BJ (cell line): ENCODE measurements at places on chromosomes 7 and 10. TPM values are rescaled to one million over a fixed set of nuclear protein-coding genes. Genes with fewer than 3 reads are reported as not detected.

The HOXA11 gene
- 27.7 and 34.0 TPM in 2 replicates for polyA plus RNA-seq

The LIPN gene
- not detected in 2 replicates for polyA plus RNA-seq

The NPC1L1 gene
- polyA plus RNA-seq: not detected in 2 replicates

The SNX13 gene
- 7.7 and 17.1 TPM in 2 replicates for polyA plus RNA-seq

The CTBP2 gene
- polyA plus RNA-seq: 49.3 and 72.9 TPM in 2 replicates

GRCh38 chr10:128867819-128868218, 599.2 kb upstream of the MGMT start:
- no peak for DNase-seq

- DNase-seq: no peak
Observed at GRCh38 chr10:77493851-77494261, 143.8 kb downstream of the KCNMA1 start.

- DNase-seq: no peak
Observed at GRCh38 chr7:101233907-101234547, 3.6 kb downstream of the CLDN15 start.

DNA sequence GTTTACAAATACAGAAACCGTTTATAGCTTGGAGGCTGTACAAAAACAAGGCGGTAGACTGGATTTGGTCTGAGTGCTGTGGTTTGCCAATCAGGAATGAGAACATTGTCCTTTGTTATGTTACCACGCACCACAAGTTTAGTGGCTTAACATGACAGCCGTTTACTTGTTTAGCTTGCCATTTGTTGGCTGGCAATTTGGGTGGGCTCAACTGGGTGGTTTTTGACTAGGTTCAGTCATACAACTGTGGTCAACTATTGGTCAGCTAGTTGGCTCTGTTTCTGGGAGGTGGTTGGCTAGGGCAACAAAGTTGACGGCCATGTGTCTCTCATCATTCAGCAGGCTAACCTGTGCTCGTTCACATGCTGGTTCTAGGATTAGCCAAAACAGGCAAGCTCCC, 60.1 kb upstream of the SP8 start:
- DNase-seq: no peak

DNA sequence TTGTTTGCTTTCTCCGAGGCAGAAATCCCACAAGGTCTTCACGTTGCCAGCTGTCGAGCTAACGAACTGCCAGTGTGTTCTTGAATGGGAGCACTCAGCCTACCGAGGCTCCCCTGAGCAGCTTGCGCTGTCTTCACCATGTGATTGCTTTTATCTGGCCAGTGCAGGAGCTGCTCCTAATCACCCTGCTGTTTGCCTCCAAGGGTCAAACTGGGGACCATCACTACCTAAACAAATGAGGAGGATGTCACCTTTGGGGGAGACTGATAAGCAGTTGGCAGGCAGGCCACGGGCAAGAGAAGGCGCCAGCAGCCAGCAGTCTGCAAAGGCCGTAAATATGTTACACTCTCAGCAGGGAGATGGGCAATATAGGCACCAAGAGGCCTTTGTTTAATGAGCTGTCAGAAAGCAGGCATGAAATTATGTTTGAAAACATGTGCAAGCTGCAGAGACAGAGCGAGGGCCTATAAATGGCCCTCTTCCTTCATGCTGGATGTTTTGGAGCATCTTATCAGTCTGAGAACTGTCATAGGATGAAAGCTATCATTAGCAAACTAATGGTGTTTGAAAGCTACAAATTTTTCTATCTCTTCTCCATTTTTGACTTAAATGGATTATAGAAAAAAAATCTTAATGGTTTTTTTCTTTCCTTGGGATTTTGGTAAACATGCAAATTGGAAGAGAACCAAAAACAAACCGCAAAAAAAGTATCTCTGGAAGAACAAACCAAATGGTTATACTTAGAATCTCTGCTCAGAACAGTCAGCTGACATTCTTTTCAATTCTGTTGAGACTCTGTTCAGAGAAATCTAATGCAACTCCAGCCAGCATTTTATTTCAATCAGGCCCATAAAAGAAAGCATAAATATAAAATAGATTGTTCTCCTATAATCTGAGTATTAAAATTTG, 267.3 kb upstream of the NPVF start:
- no peak for DNase-seq

DNA sequence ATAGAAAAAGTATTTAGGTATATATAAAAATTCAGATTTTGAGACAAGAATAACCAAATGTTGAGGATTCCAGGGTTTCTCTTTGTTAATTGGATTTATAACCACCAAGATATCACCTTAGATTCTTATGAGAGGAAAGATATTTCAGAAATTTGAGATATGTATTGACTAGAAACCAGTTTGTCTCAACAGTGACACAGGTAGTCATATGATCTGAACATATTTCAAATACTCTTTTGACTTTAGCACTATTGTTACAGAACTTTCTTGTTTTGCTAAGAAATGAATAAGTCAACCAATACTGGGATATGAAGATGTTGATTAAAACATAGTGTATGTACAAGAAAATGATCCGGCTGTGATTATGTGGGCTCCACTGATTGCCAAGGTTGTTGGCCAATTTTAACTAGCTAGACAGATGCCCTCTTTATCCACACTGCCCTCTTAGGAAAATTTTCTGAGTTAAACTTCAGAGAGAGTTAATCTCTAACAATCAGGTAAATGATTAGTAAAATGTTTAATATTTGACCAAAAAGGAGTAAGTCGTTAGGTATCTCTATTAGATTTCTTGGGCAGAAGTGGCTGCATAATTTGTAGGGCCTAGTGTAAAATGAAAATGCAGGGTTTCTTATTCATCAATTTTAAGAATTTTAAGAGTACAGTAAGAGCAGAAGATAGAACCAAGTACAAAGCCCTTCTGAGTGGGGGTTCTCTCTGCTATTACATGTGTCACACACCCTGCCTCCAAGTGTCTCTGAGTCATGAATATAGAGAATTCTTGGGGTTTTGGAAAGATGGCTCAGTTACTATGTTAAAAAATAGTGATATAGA, 376.0 kb downstream of the TFEC start:
- DNase-seq: no peak

GRCh38 chr7:4406288-4407058, 275.6 kb upstream of the FOXK1 start:
- no peak for DNase-seq
